T1000 (cell line): ENCODE measurements at places on chromosomes 13 and 19.

DNA sequence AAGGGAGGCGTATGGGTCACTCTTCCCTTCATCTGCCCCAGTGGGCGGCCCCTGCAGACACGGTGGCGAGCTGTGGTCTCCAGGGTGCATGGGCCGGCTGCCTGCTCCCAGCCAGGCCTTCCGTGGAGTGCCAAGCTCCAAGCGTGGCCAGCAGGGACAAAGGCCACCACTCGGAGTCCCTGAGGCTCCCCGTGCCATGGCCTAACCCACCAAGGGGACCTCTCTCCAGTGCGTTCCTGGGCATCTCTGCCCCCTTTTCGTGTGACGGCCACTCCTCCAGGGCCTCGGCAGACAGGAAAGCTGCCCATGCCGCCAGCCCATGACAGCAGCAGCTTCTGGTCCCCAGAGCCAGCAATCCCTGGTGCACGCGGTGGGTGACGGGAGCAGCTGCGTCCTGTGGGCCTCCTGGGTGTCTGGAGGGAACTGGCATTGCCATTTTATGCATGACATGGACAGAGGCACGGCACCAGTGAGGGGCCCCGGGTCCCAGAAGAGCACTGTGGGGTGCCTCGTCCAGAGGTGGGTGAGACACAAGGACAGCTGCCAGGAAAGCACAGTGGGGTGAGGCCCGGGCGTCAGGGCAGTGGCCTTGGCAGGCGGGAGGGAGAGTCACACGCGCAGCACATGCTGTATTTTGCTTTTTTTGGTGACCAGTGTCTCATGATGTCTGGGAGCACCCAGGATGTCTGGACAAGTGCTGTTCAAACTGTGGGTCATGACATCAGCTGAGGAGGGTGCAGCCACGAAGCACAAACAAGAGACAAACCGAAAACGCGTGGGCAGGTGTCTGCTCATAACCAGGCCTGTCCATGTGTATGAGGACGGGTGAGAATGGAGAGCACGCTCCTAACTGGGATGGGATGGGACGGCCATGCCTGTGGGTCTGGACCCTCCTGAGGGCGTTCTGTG lies 32.3 kb downstream of the CEBPG start:
- no peak for DNase-seq

- DNase-seq = peak; percentile 59
Observed at GRCh38 chr19:55486971-55487923, 989 bp upstream of the SSC5D start.

- DNase-seq = no peak
Observed at GRCh38 chr13:35697186-35697730, 220.8 kb upstream of the MAB21L1 start.

- DNase-seq = no peak
Observed at GRCh38 chr19:40705950-40706619, 10.6 kb downstream of the COQ8B start.

DNA sequence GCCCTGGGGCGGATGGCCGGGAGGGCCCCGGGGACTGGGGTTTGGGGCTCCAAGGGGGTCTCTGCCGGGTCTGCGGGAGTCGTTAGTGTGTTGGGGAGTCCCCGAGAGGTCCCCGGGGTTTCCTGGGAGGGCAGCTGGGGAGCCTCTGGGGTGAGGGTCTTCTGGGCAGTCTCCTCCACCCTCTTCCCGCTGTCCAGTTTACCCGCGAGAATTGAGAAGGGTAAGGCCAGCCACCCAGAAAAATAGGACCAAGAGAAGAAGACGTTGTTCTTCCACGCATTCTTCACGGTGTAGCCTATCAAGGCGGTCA lies 1.0 kb upstream of the ETFB start:
- no peak for DNase-seq

GRCh38 chr19:13699786-13700185 lies 64.5 kb upstream of the MRI1 start:
- DNase-seq = no peak

GRCh38 chr19:16206046-16206605 lies 8.4 kb downstream of the AP1M1 start:
- DNase-seq = no peak

DNA sequence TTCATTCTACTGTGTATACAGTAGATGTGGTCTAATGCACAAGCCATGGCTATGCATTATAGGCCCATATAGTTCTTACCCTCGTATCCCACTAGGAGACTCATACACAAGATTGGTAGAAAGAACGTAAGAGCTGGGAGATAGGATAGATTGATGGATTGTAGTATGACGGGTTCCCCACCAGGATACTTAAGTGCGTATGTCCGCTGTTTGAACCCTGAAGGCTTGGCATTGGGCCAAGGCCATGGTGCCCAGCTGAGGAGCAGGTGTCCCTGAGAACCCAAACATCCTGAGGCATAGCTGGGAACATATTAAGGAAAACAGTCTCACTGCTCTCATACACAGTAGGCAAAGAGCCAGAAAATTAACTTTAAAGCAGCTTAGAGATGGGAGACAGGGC lies 617.5 kb upstream of the KLF12 start:
- no peak for DNase-seq

- DNase-seq = no peak
Observed at GRCh38 chr13:33174931-33175330, 110.6 kb downstream of the STARD13 start.

DNA sequence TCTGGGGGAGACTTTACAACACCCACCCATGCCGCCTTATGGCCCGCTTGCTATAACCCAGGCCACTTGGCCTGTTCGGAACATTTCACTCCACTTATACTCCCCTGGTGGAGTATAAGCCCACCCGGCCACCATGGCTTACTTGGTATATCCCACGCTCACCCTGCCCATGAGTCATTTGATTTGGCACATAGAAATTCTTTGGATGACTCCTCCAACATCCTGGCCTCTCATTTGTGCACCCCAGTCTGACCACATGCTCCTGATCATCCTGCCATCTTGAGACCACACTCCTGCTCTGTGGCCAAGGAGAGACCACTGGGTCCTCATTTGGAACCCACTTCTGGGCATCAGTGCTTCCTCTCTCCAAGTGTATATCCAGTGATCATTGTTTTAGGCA lies 5.2 kb downstream of the SPACA6 start:
- DNase-seq = no peak

DNA sequence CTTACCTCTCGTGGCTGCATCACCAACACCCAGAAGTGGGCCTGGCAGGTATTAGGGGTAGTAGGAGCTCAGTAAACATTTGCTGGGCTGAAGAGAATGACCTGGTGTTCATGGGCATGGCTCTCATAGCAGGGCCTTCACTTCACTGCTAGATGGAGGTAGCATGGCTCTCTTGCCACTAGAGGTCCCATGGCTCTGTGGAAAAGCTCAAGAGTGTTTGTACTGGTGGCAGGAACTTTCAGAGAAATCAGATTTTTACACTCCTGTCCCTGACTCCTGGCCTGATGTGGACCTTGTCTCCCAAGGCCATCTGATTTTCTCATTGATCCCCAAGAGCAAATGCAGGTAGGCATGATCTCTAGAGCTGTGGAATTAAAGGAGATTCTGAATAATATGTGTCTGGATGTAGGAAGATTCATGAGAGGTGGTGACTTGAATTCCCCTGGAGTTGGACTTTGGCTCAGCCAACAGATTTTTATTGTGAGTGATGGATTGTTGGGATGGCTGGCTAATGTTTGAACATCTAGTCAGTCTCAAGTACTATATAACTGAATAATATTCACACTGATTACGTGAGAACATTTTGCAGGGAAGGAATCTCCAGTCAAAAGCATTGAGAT lies 5.7 kb downstream of the ZNF574 start:
- no peak for DNase-seq
